Vagina (tissue), 2 donors: ENCODE measurements at places on chromosomes 7 and 10. TPM values are rescaled to one million over a fixed set of nuclear protein-coding genes. Genes with fewer than 3 reads are reported as not detected.

PNLIPRP1 gene
- not detected for total RNA-seq

DNA sequence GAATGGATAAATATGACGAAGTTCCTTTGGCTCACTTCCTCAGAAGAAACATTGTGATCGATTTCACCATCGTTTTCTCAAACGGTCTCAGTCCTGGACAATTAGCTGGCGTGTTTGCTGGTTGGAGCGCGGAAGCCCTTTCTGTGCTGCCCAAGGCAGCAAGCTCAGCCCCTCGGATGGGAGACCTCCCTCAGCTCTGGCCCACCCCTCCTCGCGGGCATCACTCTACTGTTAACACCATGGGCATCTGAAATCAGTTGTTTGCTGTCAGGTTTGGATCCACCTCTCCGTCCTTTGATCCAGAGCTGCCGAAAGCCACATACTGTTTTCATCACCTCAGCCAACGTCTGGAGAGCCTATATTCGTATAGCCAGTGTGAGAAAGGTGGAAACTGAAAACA lies 68.2 kb downstream of the C10orf143 start:
- no peak overlapping the region for H3K27ac ChIP-seq
- no peaks in the 10 kb centered on the region for H3K27me3 ChIP-seq
- no peak for DNase-seq
- no peaks in the 10 kb centered on the region for H3K36me3 ChIP-seq
- no peak overlapping the region for H3K4me3 ChIP-seq
- H3K4me1 ChIP-seq, result no peaks in the 10 kb centered on the region

DNA sequence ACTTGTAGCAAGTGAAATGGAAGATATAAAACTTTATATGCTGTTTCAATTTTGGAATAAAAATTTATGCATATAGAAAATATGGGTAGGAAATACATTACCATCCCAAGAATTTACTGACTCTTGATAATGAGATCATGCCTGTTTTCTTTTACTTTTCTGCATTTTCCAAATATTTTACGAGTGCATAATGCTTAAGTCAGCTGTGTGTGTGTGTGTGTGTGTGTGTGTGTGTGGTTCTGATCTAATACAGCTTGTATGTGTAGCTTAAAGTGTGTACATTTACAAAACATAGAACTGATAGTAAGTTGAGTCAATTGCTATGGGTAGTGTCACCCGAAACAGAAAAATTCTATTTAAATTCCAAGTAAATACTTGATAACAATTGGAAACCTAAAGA lies 315.9 kb upstream of the LRRN3 start:
- no peaks in the 10 kb centered on the region for H3K27me3 ChIP-seq
- DNase-seq, result no peak
- no peak overlapping the region for H3K4me3 ChIP-seq
- H3K27ac ChIP-seq, result no peak overlapping the region
- H3K4me1 ChIP-seq, result no peaks in the 10 kb centered on the region
- H3K36me3 ChIP-seq, result no peaks in the 10 kb centered on the region

UNC5B gene
- 24.3 TPM for total RNA-seq

DNA sequence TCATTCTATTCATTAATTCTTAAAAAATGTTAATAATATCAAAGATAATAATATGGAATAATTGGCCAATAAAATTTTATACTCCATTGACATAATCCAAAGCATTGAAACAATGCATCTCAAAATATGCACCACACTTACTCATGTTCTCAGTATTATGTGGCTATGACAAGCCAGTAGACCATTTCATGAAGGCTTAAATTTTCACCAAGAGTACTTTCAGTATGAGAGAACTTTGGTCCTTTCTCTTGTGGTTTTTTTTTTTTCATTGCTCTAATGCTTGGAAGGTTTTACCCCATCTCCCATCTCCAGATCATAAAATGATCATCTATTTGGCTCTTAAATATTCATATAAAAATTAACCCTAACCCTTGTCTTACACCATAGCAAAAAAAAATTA lies 45.5 kb upstream of the TMEM140 start:
- no peak overlapping the region for H3K27ac ChIP-seq
- no peaks in the 10 kb centered on the region for H3K27me3 ChIP-seq
- DNase-seq, result no peak
- H3K36me3 ChIP-seq, result no peaks in the 10 kb centered on the region

DNA sequence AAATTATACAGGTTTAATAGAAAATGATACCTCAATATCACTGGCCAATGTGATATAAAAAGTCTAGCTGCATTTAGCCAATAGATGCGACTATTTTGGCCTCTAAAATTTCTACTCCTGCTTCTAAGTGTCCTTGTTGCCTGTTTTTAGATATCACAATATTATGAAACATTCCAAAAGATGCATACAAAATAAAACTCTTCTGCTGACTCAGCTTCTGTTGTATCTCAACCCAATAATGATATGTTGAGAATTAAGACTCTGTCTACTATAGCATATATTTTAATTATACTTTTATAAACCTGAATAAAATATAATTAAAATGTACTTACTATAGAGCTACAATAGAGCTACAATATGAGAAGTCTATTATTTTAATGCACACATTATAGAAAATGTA lies 661.0 kb upstream of the TEX47 start:
- H3K27me3 ChIP-seq, result no peaks in the 10 kb centered on the region
- no peaks in the 10 kb centered on the region for H3K36me3 ChIP-seq
- H3K4me1 ChIP-seq, result no peaks in the 10 kb centered on the region
- H3K27ac ChIP-seq, result no peak overlapping the region

DNA sequence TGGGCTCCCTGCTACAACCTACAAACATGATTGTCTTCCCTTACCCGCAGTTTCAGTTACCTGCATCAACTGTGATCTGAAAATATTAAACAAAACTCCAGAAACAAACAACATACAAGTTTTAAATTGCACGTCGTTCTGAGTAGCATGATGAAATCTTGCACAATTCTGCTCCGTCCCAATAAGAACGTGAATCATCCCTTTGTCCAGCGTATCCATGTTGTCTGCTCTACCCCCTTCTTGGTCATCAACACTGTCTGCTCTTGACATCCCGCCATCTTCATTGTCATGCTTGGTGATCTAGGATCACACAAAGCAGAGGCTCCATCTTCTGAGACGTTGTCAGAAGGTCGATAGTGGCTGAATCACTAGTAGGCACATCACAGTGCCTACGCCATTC lies 53.9 kb downstream of the ACADSB start:
- no peak overlapping the region for H3K27ac ChIP-seq
- DNase-seq, result no peak
- H3K4me1 ChIP-seq, result no peaks in the 10 kb centered on the region
- no peaks in the 10 kb centered on the region for H3K27me3 ChIP-seq
- no peaks in the 10 kb centered on the region for H3K36me3 ChIP-seq
- no peak overlapping the region for H3K4me3 ChIP-seq

- no peaks in the 10 kb centered on the region for H3K4me1 ChIP-seq
- H3K27me3 ChIP-seq, result no peaks in the 10 kb centered on the region
- H3K27ac ChIP-seq, result no peak overlapping the region
- H3K36me3 ChIP-seq, result no peaks in the 10 kb centered on the region
- no peak overlapping the region for H3K4me3 ChIP-seq
Observed at GRCh38 chr7:106405697-106406141, 120.9 kb upstream of the NAMPT start.

KCTD7 gene
- 20.6 TPM for total RNA-seq

DNA sequence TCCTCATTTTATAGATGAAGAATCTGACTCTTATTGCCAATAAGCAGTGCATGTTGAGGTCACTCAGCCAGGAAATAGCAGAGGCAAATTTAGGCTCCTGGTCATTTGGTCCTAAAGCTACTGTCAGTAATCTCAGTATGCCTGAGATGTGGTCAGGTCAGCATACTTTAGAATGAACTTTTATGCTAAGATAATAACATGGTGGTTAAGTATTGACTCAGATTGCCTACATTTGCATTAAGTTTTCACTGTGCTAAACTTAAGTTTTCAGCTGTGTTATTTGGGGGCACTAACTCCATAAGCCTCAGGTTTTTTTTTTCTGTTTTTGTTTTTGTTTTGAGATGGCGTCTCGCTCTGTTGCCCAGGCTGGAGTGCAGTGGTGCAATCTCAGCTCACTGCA lies 35.9 kb upstream of the CCSER2 start:
- H3K27me3 ChIP-seq, result no peaks in the 10 kb centered on the region
- no peak overlapping the region for H3K4me3 ChIP-seq
- no peaks in the 10 kb centered on the region for H3K36me3 ChIP-seq
- no peak overlapping the region for H3K27ac ChIP-seq
